ENCODE measurements at places on chromosomes 12 and 14.

DNA sequence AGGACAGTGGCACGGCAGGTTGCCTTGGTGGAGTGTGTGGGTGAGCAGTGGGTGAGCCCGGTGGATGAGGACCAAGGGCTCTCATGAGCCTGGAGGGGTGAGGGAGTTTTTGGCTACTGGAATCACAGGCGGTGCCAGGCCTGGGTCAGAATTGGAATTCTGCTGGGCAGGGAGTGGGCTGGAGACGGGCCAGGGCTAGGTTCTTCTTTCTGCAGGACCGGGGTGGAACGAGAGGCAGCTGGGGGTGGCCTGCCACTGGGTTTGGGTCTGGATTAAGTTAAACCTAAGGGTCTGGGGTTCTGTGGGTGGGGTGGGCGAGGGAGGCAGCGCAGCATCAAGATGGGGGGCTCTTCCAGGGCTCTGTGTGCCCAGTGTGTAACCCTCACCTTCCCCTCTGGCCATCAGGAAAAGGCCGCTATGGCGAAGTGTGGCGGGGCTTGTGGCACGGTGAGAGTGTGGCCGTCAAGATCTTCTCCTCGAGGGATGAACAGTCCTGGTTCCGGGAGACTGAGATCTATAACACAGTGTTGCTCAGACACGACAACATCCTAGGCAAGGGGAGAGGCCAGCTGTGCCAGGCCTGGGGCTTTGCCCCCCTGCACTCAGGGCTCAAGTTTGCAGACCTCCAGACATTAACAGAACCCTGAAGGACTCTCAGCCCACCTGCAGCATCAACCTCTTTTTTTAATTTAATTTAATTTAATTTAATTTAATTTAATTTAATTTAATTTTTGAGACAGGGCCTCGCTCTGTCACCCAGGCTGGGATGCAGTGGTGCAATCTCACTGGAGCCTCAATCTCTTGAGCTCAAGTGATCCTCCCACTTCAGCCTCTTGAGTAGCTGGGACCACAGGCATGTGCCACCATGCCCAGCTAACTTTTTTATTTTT, 7.0 kb downstream of the ACVRL1 start:
- no peak for DNase-seq

DNA sequence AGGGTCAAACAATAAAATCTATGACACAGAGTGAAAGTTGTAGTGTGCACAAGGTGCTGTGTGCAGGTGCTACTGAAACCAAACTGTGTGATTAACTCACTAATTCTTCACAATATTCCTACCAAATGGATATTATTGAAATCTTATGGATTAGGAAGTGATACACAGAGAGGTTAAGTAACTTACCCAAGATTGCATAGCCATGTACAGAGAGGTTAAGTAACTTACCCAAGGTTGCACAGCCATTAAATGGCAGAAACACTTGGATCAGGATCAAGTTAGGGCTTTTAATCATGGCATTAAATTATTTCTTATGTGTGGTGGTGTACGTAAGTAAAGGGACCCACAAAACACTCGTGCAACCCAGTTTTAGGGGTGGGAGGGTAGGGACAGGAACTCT, 771.4 kb downstream of the AACS start:
- no peak for DNase-seq

GRCh38 chr14:92482621-92483319, 30.8 kb upstream of the RIN3 start:
- no peak for DNase-seq

DNA sequence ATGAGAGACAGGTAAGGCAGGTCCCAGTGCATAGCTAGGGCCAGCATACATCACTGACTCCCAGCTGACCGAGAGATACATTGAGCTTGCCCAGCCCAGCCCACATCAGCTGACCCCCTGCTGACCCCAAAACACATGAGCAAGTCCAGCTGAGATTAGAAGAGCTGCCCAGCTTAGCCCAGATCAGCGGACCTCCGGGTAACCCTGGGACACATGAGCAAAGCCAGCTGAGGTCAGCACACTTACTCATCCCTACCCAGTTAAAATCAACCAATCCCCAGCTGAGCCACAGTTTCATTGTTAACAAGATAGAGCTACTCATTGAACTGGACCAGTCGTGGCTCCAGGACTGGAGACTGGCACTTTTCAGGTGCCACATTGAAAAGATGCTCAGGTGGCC, 21.8 kb upstream of the FBXO34 start:
- DNase-seq: no peak

GRCh38 chr12:96335270-96335669, 65.0 kb downstream of the CDK17 start:
- no peak for DNase-seq

DNA sequence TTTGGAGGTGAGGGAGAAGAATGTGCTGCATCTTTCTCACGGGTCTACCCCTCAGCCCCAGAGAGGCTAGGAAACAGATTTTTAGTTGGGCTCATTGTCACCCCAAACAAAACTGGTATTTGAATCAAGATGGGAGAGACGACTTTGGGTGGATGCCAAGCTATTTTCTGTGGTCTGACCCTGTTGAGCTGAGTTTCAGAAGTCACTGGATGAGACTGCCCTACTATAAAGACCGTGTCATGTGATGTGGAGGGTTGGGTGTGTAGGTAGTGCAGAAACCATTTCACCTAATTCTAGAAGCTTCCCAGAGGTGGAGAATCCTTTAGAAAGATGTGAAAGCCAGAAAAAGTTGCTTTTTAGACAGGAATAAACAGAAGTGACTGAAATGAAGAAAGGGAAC, 60.2 kb downstream of the IFT43 start:
- DNase-seq: no peak

DNA sequence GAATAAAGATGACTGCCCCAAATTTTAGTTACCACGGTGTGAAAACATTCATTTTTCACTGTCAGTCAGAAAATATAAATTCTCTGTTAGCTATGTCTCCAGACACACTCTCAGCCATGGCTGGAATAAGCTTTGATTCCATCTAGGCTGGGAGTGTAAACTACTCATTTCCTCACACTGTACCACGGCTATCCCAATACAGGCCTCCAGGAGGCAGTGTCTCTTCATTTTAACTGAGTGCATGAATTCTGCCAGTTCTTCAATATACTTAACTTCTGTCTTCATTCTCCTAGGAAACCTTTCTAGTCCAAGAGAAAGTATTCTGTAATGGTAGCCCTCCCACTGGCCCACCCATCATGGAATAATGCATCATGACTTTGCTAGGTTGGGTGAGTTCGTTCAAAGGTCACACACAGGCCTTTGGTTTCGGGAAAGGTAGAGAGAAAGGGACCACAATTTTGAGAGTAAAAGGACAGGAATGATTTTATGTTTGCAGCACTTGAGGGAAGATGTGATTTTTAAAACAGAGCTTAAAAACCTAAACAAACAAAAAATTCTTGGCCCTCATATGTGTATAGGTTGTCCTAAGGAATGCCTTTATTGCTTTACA, 381.1 kb downstream of the SEC23A start:
- no peak for DNase-seq

- DNase-seq: no peak
Observed at GRCh38 chr14:71416392-71416791, 509.1 kb downstream of the PCNX1 start.

DNA sequence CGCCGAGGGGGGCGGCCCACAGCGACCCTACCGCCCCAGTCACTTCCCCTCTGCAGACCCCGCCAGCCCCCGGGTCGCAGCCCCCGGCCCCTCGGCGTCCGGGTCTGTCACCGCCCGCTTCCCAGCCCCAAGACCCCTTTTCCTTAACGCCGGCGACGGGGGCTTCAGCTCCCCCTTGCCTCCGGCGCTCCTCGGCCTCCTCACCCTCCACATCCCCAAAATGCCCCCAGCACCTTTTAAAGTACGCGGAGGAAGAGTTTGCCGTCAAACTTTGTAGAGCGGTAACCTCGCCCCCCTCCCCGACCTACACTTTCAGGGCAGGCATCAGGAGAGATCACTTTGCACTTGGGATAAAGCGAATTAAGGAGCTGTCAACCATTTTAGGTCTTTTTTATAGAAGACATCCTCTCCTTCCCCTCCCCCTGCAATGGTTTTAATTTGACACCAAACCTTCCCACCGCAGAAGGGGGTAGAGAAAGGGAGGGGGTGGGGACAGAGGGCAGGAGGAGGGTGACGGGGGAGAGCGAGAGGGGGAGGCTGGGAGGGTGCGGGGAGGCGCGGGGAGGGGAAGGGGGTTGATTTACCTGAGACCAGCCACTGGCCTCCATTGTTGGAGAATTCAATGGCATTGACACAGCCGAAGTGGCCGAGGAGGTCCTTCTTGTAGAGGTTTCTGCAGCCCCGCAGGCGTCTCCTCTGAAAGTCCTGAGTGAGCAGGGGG, 578 bp downstream of the DCAF5 start:
- no peak for DNase-seq

GRCh38 chr12:97425802-97426491, 36.7 kb upstream of the RMST start:
- no peak for DNase-seq

GRCh38 chr12:114744691-114745090, 60.7 kb upstream of the TBX3 start:
- DNase-seq: no peak

DNA sequence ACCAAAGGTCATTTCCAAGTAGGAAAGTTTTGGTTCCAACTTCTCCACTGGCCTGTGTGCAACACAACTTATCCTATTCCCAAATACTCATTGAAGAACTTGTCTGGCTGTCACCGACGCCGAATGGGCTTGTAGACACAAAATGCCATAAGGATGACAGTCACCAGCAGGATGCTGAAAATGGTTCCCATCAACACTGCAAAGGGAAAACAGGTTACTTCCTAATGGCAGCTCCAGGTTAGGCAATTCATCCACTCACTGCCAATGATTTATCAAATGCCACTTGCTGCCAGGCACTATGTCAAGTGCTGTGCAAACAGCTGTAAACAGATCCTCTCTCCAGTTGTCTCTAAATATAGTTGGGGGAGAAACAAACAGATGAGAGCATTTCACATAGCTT, 6.1 kb downstream of the C12orf76 start:
- DNase-seq: no peak
